ENCODE measurements at places on chromosomes 5 and 9.

DNA sequence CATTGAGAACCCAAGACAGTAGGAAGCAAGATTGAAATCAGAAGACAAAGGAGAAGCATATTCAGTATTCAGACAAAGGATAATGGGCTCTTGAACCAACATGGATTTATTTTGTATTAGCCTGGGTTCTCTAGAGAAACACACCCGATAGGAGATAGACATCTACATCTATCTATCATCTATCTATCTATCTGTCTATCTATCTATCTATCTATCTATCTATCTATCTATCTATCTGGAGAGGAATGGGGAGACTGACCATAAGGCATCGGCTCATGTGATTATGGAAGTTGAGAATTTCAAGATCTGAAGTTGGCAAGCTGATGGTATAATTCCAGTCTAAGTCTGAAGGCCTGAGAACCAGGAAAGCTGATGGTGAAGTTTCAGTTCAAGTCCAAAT is 13.4 kb downstream of the COX7C start:
- no peak for DNase-seq

DNA sequence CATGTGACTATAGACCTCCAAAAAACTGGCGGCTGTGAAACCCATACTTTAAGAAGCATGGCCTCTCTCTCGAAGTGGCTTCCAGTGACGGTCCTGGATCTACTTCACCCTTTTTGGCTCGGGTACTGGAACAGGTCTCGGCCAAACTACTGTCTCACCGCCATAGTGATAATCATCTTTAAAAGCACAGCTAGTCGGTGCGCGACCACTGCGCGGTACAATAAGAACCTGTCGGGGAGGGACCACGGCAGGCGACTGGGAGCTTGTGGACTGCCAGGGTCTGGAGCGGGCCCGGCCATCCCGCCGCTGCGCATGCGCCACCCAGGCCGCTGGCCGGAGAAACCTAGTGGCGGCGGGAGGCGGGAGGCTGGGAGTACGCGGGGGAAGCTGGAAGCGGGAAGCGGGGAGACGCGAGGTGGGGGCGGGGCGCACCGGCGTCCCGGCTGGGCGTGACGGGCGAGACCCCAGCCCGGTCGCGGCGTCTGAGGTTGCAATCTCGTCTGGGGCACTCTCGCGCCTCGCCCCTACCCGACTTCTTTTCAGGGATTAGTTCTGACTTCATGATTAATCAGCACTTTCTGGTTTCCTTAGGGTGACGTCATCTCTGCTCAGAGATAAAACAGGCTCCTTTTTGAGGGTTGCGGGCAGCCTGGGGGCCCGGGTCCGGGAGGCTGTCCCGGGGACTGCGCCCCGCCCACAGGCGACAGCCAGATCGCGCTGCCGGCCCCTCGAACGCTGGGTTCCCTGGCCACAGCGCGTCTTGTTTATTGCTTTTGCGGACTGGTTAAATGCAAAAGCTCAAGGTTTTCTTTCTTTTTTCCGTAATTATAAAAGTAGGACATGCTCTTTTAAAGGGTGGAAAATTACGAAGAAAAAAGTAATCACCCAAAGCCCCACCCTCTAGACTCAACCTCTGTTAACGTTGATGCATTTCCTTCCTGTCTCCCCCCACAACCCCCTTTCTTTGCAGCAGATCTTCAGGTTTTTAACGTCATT is 266.8 kb downstream of the CWC27 start:
- peak; percentile 87 for DNase-seq

- no peak for DNase-seq
These were observed 168.5 kb downstream of the SLC24A2 start for GRCh38 chr9:19620326-19620725.

GRCh38 chr9:137349471-137350033 is 47.5 kb upstream of the NRARP start:
- no peak for DNase-seq

DNA sequence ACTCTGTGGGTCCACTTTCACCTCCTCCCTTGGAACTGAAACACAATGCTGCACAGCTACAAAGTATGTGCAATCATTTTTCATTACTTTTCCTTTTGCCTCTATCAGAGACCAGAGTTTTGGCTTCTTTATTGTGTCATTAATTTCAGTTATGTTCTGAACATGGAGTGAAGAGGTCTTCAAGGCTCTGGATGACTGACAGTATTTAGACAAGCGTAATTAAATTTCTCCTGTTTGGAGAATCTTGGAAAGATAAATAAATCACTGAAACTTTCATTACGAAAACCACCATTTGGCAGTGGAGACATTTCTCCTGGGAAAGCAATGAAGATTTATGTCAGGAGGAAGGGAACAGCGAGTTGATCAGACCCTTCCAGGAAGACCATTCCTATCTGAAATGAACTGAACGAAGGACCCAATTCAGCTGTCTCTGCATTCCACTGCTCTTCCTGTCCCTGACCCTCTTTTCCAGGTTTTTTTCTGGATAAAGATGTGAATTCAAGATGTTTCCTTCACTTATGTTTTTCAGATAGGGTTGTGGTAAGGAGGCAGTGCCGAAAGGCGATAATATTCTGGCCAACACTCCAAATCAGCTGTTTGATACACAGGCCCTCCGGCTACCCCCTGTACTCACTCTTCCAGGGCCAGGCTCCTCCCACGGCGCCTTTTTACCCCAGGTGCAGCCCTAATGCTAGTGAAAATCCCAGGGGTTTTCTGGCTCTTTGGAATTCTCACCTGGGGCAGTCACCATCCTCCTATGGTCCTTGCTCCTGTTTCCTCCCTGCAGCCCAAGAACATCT is 77.2 kb upstream of the OSMR start:
- DNase-seq = no peak

DNA sequence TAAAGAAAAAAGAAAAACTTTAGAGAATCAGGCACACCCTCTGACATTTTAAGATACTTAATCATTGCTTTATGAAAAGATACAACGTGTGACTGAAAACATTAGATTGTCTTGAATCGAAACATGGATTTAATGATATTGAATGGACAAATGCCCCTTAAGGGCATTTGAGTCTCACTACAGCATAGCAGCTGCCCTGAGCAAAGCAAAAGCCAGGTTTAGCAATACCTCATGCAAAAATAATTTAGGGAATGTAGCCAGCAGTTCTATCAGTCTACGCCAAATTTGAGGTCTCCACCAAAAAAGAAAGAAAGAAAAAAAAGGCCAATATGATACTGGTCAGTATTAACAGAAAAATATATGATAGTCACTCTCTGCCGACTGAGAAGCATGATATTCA is 56.6 kb upstream of the LMNB1 start:
- no peak for DNase-seq

GRCh38 chr9:83466351-83466750 is 71.8 kb downstream of the FRMD3 start:
- no peak for DNase-seq

DNA sequence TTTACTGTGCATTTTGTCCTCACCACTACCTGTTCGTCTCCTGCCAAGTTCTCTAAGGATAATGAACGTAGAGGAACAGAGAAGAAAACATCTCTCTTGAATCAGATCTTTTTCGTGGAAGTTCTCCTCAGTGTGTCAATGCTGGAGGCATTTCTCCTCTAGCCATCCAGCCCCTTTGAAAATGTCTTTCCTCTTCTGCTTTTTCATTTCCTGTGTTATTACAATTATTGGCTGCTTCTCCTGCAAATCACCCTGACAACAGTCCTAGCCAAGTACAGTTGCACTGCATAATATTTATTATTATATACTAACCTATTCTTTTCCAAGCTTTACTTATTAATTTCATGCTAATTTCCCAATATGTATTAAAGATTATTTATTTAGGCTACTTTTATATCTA is 61.8 kb upstream of the TRPM3 start:
- DNase-seq = no peak

DNA sequence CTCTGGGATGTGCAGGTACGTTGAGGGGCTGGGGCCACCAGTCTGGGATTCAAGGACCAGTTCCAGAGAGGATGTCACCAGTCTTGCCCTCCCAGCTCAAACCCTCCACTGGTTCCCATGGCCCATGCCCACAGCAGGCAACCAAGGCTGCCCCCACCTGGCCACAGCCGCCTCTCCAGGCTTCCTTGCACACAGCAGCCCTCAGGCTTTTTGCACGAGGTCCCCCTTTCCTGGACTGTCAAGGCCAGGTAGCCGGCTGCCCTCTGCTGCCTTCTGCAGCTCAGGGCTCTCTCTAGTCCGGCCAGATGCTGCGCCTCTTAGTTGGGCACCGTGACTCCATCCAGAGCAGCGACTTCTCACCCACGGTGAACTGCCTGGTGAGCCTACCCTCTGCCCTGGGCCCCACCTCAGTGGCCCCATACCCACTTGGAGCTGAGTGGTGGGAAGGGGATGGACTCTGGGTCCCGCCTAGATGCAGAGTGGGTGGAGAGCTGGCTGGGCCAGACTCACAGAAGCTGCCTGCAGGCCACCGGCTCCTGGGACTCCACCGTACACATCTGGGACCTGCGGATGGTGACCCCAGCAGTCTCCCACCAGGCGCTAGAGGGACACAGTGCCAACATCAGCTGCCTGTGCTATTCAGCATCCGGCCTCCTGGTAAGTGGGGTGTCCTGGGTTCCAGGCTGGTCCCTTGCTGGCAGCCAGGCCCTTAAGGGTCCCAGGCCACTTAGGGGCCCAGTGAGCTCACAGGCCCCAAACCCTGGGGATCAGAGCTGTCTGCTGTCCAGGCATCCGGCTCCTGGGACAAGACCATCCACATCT is 2.9 kb downstream of the WDR38 start:
- no peak for DNase-seq

DNA sequence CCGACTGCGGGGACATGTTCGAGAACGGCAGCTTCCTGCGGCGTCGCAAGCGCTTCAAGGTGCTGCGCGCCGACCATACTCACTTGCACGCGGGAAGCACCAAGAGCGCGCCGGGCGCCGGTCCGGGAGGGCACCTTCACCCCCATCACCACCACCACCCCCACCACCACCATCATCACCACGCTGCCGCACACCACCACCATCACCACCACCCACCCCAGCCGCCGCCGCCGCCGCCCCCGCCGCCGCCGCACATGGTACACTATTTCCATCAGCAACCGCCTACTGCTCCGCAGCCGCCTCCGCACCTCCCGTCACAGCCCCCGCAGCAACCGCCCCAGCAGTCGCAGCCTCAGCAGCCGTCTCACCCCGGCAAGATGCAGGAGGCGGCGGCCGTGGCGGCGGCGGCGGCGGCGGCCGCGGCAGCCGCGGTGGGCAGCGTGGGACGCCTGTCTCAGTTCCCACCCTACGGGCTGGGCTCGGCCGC is 514 bp downstream of the FOXB2 start:
- DNase-seq = no peak

DNA sequence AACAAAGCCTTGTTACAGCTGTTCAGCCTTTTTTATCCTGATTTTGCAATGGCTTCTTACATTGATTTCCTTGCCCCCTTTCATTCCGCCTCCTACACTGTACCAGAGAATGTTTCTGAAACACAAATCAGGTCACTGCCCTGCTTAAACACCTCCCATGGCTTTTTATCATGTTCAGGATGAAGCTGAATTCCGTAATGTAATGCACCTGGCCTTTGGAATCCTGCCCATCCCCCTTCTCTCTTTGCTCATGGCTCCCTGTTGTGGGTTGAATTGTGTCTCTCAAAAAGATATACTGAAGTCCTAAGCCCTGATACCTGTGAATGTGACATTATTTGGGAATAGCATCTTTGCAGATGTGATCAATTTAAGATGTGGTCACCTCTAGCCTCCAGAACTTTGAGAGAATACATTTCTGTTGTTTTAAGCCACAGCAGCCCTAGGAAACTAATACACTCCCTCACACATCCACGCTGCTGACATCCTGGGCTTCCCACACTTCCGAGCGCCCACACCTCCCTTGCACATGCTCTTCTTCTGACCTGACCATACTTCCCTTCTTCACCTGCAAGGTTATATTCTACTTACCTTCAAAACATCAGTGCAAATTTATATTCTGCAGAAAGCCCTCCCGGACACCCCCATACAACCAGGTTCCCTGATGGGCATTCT is 101.2 kb downstream of the DNAH5 start:
- no peak for DNase-seq

DNA sequence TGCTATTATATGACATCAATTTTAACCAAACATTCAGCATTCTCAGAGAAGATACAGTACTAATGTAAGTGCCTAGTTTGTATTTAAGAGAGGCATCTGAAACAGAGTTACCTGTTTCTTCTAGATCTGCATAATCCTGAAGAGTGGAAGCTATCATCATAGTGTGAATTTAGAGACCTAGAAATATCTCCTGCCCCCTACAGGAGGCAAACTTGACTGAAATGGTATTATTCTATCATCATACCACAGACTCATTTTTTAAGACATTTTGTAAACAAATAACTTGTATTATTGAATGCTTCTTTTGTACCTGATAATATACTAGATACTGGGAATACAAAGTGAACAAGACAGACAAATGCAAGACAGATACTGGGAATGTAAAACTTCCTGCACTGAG is 216.8 kb upstream of the RPS23 start:
- no peak for DNase-seq

- DNase-seq = peak; percentile 96
These were observed 1428.6 kb downstream of the MAT2B start for GRCh38 chr5:164934039-164934438.

GRCh38 chr5:180670586-180671359 is 21.4 kb upstream of the FLT4 start:
- peak; percentile 39 for DNase-seq

DNA sequence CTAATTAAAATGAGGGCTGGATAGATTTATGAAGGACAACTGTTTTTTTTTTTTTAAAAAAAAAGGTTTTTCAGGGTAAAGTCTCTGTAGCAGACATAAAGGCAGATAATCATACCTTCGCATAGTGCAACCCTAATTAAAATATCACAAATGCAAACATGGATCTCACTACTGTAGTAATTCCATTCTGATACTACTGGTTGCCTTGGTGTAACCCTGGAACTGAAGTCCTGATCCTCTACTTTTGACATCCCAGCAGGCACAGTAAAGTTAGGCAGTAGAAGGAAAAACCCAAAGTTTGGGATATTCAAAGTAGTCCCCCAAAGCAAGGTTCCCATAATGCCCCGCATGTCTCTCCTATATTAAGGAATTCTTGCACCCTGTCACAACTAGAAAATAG is 19.6 kb downstream of the RFX3 start:
- DNase-seq = no peak

DNA sequence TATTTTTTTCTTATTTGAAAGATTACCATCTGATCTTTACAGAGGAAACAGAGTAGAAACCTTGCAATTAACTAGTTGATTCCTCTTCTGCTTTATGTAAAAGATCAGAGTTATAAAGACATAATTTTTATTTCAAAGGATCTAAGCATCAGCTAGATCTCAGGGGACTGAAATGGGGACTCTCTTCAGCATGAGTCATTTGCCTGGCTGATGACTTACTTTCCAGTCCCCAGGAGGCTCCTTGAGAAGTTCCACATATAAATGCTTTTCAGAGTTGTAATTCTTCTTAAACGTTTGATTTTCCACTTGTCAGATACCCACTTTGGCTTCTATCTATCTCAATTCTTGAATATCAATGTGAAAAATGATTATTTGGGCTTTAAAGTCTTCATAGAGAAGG is 389.4 kb downstream of the RAB3C start:
- DNase-seq = no peak

DNA sequence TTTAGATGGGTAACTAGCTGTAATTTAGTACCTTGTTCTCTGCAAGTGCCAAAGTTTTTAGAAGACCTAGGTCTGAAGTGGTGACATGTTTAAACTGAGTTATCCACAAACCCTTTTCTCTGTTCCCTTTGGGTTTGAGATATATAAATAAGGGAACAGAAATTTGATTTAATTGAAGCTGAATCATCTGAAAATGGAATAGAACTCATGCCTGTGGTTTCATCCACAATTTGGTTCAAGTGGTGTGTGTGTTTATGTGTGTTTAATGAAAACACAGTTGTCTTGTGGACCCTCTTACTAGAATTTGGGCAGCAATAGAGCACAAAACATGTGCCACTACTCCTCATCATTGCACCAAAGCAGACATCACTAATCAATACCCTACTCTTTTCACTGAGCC is 216.9 kb downstream of the GLIS3 start:
- no peak for DNase-seq

Measured in MM.1S (cell line).